ENCODE measurements at places on chromosomes 11 and 22. TPM values are rescaled to one million over a fixed set of nuclear protein-coding genes. Genes with fewer than 3 reads are reported as not detected.

The SLC22A8 gene
- polyA plus RNA-seq = not detected

The WEE1 gene
- polyA plus RNA-seq = 19.5 TPM

The GGTLC2 gene
- not detected for polyA plus RNA-seq

The F2 gene
- 3.0 TPM for polyA plus RNA-seq

The C11orf42 gene
- not detected for polyA plus RNA-seq

The CSNK2A3 gene
- polyA plus RNA-seq = 4.4 TPM

The C11orf86 gene
- polyA plus RNA-seq = 59.6 TPM

The YPEL1 gene
- polyA plus RNA-seq = 0.07 TPM

The CCDC179 gene
- polyA plus RNA-seq = not detected

The GP1BB gene
- 1.1 TPM for polyA plus RNA-seq

The EHF gene
- 7.8 TPM for polyA plus RNA-seq

The P2RX6 gene
- 0.92 TPM for polyA plus RNA-seq

The WNT7B gene
- polyA plus RNA-seq = 92.0 TPM

The IL17RA gene
- 4.4 TPM for polyA plus RNA-seq

The IGLL1 gene
- not detected for polyA plus RNA-seq

The OR9Q2 gene
- polyA plus RNA-seq = not detected

The SLC22A12 gene
- not detected for polyA plus RNA-seq

The PRG2 gene
- polyA plus RNA-seq = not detected

The OR4S1 gene
- not detected for polyA plus RNA-seq

The LRRC55 gene
- polyA plus RNA-seq = not detected

The MAML2 gene
- 1.5 TPM for polyA plus RNA-seq

The GAS2 gene
- polyA plus RNA-seq = 0.84 TPM

The OR56A1 gene
- polyA plus RNA-seq = not detected

The BEST1 gene
- 0.98 TPM for polyA plus RNA-seq

The TREH gene
- 0.03 TPM for polyA plus RNA-seq

The OSM gene
- not detected for polyA plus RNA-seq

The B3GAT1 gene
- polyA plus RNA-seq = not detected

The OR52N4 gene
- not detected for polyA plus RNA-seq

The CALCA gene
- not detected for polyA plus RNA-seq

The NLRP14 gene
- polyA plus RNA-seq = not detected

The FJX1 gene
- 14.5 TPM for polyA plus RNA-seq

The MFRP gene
- polyA plus RNA-seq = not detected

The PANX2 gene
- 4.3 TPM for polyA plus RNA-seq

The BLID gene
- polyA plus RNA-seq = not detected

The OR51B4 gene
- not detected for polyA plus RNA-seq

The TMEM191B gene
- polyA plus RNA-seq = 0.53 TPM

The TSSK2 gene
- not detected for polyA plus RNA-seq

The MUC2 gene
- 0.03 TPM for polyA plus RNA-seq

The SPDYC gene
- not detected for polyA plus RNA-seq

The DERL3 gene
- 0.40 TPM for polyA plus RNA-seq

The SLC35C1 gene
- polyA plus RNA-seq = 14.0 TPM

The CD44 gene
- 587 TPM for polyA plus RNA-seq

The RIMBP3C gene
- polyA plus RNA-seq = 0.24 TPM

The OR2AG2 gene
- polyA plus RNA-seq = 0.03 TPM

The TUBA8 gene
- polyA plus RNA-seq = 0.13 TPM

The FGF19 gene
- not detected for polyA plus RNA-seq

The SLC6A5 gene
- not detected for polyA plus RNA-seq

The TSGA10IP gene
- not detected for polyA plus RNA-seq

The CHRM1 gene
- not detected for polyA plus RNA-seq

The MUC15 gene
- not detected for polyA plus RNA-seq

The SCN3B gene
- 0.25 TPM for polyA plus RNA-seq

The MMP1 gene
- polyA plus RNA-seq = not detected

The SPON1 gene
- not detected for polyA plus RNA-seq

The RFPL1 gene
- not detected for polyA plus RNA-seq

The OR9G4 gene
- not detected for polyA plus RNA-seq

The SLCO2B1 gene
- polyA plus RNA-seq = 4.5 TPM

Data from A549 (cell line).